Lower lobe of right lung (tissue), 2 donors: ENCODE measurements at places on chromosomes 1 and 21.

- no peak for DNase-seq
Measured at GRCh38 chr1:63772201-63772600, 1.6 kb upstream of the ROR1 start.

GRCh38 chr1:57546549-57547330 is 122.9 kb upstream of the DAB1 start:
- DNase-seq: no peak

DNA sequence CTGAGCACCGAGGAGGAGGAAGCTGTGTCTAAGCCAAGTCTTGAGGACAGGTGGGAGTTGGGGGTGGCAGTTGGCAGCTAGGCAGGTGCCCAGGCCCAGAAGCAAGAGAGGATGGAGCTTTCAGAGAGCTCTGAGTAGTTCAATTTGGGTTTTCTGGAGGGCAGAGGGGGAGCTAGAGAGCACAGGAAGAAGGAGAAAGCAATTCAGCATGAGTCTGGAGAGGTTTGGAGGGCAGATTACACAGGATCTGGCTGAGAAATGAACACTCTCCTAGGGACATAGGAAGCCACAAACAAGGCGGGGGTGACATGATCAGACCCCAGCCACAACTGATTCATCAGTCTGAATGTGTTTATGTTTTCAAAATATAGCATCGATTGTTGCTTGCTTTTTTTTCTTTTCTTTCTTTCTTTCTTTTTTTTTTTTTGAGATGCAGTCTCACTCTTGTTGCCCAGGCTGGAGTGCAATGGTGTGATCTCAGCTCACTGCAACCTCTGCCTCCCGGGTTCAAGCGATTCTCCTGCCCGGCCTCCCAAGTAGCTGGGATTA is 23.8 kb downstream of the PTPRF start:
- DNase-seq: no peak

- DNase-seq: no peak
Measured at GRCh38 chr1:13584876-13585611, 1.4 kb downstream of the PDPN start.

GRCh38 chr1:63922848-63923247 is 149.0 kb downstream of the ROR1 start:
- DNase-seq: no peak

DNA sequence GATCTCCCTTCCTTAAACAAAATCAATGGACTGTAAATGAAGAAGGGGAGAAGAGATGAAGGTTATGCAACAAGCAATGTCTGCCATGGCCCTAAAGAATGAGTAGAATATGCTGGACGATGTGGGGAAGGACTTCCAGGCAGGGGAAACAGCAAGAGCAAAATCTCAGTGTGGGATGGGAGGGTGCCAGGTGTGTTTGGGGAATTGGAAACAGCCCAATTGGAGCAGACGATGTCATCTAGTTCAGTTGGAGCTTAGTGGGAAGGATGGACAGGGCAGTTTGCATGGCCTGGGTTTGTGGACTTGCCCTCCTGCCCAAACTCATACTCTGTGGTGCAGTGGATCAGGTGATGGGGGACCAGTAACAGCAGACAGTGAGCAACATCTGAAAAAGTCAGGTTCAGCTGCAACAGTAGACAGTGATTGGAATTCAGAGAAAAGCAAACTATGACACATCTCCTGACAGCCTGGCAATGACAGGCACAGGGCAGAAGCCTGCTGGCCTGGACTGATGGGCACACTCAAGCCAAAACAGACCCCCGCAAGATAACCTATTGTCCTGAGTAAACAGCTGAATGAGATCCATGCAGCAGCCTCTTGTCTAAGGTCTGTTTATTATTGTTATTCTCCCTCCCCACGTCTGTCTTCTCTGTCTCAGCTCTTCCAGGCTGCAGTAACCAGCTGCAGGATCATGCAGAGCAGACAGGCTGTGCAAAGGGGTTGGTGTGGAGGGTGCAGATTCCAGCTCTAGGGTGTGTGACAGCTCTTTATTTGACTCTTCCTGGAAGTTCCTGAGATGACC is 50.5 kb upstream of the PRELP start:
- DNase-seq: no peak

- DNase-seq: no peak
Measured at GRCh38 chr1:239676522-239677273, 290.3 kb downstream of the CHRM3 start.

DNA sequence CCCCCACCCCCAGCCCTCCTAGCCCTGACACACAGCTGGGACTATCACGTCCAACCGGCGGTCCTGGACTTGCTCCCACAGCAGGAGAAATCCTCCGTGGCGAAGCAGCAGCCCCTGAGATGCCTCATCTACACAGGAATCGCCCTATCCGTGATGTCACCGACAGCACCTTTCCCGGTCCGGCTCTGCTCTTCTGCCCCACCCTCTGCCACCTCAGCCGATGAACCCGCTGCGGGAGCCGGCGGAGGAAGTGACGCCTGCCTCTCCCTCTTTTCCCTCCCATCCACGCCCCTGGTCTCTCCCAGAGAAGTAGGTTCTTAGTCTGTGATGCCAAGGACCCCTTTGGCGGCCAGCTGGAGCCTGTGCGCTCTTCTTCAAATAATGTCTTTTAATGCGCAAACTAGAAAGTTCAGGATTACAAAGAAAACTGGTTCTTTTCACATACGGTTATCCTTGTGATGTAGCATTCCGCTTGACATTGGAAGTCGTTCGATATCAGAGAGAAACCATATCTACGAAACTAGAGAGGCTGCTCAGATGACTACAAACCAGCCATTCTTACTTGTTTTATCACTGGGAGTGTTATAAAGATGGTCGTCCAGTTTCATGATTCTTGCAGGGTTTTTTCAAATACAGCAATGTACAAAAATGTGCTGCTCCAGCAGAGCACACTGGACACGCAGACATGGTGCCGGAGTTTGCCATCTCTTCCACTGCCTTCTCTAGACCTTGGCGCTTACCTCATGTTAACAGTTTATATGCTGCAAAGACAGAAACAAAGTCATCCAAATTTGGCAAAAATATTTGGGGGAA is 120.3 kb downstream of the PPIAL4G start:
- DNase-seq: peak; percentile 50

- no peak for DNase-seq
Measured at GRCh38 chr1:230976360-230976759, 2.3 kb downstream of the TTC13 start.

DNA sequence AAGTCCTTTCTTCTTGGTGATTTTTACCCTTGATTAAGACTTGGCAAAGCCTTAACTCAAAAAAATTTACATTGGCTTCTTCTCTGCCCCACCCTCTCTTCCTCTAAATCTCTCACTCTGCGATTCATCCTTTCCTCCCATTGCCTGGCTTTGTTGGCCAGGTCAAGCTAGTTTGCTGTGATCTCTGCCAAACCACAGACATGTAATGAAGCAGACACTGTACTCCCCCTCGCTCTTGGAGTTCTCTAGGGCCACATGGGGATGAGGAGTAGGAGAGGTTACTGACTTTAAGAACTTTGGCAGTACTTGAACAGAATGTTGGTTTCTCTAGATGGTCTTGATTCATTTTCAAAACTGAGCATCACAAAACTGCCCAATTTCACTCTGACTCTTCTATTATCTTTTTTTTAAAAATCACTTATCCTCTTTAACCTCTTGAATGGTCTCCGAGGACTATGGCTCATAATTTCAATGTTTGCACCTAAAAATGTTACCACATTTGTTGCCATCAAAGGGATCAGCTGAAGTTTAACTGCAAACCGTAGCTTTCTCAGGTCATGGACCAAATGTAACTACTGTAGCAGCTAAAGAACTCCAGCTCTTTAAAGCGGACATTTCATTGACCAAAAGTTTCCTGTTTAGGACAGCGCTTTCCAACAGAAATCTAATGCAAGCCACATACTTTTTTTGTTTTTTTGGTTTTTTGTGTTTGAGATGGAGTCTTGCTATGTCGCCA is 62.7 kb upstream of the IPO9 start:
- DNase-seq: no peak

DNA sequence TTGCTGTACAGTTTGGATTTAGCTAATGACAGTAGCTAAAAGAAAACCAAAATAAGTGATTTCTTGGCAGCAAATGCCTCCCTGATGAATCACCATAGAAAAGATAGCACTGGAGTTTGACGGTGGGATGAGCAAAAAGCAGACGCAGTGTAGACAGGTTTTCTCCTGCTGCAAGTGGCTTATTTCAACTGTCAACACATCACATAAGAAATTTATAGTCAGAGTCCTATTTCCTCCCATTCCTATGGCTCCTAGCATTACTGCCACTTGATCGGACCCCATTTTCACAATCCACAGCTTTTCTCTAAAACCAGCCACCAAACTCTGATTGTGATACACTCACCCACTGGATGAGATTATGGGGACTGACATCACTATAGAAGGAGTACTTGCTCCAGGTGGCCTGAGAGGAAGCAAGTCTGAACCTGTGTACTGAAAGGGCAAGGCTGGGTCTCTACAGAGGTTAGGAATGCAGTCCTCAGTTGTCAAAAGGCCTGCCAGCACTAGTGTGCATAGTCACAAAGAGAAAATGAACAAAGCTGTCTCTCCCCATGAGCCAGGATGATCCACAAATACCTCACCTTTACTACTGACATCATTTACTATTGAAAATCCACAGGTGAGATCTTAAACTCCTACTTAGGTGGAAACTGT is 359.8 kb downstream of the LTN1 start:
- no peak for DNase-seq

DNA sequence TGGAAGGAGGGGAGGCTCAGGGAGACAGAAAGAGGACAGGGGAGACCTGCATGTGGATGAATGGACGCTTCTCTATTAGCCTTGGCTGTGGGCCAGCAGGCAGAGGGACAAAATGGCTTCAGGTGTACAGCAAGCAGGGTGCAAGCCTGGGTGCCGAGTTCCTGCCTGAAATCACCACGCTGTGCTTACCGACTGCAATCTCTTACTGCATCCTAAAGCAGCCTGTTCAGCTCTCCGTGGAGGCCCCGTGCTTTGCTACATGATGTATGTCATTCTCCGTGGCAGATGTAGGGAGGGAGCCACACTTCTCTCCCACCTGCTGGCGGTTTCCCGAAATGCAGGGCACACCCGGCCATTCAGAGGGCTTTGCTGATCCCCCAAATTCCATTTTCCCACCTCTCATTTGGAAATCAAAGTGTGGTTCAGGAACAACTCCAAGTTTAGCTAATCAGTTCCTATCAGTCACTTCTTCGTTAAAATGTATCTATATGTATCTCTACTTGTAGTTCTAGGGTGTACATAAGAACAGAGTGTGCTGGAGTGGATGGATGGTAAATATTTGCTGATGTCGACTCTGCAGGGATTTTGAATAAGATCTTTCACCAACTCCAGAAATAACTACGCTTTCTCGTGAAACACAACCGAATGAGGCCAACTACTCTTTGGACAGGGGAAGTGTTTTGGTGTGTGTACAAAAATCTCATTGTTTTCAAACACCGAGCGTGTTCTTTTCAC is 122.3 kb upstream of the BACE2 start:
- peak; percentile 50 for DNase-seq

- DNase-seq: no peak
Measured at GRCh38 chr1:176957603-176958002, 206.9 kb downstream of the ASTN1 start.
